ENCODE measurements at places on chromosomes 7 and 10.

DNA sequence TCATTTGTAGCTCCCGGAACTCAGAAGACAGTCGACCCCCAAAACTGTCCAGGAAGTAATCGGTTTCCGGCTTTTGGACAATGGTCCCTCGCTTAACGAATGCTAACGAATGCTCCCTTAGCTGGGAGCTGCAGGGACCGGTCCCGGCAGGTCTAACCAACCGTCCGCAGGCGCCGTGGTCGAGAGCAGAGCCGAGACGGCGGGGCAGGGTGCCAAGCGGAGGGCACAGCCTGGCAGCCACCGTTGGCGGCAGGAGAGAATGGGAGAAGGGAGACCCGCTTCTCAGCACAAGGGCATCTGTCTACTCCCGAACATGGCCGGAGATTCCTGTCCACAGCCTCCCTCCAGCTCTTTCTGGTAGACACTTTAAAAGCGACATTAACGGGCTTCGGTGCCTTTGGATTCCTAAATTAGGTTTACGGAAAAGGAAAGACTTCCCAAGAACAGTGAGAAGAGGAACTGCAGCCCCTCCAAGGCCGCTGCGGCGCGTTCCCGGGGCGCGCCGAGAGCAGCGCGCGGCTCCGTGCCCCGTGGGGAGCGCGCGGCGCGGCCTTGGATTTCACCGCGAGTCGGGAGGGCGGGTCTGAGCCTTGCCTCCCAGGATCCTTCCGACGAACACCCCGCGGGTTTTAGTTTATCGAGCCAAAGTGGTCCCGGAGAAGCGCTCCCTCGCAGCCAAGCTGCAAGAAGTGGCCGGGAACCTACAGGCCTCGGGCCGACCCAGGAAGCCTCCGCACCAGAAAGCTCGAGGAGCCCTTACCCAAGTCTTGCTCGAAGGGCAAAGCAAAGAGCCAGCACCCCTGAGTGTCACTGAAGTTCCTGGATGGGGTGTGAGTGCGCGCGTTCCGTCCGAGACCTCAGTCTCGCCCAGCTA lies 3.6 kb upstream of the TBX20 start:
- DNase-seq: no peak

DNA sequence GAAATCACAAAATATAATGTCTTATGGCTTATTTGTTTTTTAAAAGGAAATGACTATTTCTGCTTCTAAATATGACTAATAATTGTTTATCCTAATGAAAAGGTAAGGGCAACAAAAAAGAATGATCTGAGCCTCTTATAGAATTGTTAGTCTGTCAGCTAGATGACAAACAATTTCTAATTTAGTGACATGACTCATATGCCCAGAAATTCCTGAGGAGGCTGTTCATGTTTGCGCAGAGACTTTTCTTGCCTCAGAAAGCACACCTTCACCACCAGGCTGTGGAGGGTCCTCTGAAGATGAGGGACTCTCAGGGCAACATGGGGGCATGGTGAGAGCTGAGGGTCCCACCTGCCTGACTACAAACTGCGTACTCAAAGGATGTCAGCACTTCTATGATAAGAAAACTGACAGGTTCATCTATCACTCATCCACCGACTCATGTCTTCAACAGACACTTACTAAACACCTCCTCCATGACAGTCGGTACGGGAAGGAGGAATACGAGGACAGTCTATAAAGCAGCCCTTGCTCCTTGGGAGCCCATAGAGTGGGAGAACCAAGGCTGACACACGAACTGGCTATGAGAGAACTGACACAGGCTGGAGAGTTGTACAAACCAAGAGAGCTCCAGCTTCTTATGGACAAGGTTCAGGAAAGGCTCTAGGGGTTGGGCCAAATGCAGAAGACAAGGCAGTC lies 102.0 kb downstream of the PKD1L1 start:
- no peak for DNase-seq

DNA sequence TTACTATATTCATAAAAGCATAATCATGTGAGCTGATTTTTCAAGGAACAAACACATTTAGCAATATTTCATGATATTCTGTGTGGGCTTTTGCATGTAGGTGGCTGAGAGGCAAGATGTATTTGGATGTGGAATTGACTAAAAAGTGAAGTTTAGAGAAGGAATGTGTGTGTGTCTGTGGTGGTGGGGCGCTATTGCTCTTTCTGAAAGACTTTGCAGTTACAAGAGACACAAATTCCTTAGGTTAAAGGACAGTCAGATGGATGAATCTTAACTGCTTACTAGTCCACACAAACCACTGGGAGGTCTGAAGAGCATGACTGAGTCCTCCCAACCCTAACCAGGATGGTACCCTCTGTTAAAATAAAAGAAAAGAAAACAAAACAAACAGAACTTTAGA lies 200.1 kb downstream of the SDHAF3 start:
- DNase-seq: no peak

DNA sequence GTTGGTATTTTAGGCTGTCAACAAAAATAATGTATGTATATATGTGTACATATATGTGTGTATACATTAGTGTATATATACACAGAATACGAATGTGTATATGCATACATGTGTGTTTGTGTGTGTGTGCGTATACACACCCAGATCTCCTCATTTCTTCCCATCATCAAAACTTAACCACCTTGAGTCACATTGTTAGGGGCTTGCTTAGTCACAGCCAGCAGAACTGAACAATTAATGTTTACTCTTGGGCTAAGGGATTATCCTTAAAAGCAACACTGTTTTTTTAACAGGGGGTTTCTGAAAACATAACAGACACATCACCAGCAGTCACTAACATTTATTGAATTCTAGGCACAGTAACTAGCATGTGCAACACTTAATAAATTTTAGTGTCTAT lies 83.0 kb upstream of the ASAH2 start:
- DNase-seq: no peak

DNA sequence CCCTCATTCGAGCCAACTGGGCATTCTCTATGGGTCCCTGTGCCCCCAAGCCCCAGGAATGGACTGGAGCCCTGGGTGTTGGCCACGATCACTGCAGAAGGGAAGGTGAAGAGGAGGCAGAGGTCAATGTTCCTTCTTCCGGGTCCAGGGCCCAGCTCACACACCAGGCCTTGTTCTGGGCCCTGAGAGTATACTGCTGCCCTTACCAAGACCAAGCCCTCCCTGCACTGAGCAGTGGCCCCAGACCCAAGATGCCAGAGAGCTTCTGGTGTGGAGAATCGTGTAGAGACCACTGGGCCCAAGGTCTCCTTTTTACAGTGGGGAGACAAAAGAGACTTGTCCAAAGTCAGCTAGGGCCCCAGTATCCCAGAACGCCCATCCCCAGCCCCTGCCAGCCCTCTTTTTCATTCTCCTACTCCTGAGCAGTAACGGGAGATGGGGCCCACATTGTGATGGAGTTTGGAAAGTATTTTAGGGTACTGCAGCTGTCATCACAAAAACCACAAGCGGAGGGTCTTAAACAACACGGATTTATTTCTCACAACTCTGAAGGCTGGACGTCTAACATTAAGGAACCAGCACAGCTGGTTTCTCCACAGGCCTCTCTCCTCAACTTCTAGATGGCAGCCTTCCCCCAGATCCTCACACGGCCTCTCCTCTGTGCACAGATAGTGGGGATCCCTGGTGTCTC lies 79.4 kb downstream of the PDGFA start:
- DNase-seq: no peak

DNA sequence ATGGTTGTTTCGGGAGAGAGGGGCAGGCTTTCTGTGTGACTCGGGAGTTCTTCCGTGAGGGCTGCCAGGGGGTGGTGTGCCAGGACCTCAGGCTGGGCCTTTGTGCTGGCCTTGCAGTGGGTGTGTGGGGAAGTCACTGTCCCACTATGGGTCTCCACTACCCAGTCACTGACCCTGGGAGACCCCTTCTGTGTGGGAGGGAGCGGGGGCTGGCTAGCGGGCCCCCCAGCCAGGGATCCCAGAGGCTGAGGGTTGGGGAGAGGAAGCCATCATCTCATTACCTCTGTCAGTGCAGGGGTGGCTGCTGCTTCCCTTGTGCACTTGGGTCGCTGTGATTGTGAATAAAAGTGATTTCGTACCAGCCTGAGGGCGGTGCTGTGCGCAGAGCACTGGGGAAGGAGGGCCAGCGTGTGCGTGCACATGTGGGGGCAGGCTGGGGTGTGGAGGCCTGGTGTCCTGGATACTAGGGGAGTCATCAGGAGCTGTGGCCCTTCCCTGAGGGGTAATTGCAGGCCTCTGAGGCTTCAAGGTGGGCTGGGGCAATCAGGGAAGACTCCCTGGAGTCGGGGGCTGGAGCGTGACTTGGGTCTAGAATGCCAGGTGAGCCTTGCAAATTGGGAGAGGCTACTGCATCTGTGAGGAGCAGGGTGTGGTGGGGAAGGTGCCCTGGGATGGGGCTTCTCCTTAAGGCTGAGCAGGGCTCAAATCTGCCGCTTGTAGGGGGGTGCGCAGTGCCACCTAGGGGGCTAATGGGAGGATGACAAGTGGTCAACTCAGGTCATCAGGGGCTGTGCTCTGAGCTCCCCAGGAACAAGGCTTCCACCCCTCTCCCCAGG lies 98.9 kb downstream of the NEURL1 start:
- peak; percentile 29 for DNase-seq

DNA sequence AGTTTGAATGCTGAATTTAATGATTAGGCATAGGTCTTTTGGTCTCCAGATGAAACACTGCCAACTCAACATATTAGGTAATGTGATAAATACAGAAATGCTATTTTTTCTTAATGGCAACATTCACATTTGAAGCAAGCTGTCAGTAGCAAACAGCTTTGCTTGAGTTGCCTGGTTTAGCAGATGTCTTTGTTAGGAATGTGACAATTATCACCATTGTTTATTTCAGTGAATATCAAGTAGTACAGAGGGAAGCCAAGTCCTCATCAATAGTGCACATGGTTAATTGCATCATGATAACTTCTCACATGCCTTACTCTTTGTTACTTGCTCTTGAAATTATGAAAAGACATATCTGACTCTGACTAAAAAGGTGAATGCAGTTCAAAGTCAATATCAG lies 23.7 kb upstream of the SEPTIN7 start:
- DNase-seq: no peak

DNA sequence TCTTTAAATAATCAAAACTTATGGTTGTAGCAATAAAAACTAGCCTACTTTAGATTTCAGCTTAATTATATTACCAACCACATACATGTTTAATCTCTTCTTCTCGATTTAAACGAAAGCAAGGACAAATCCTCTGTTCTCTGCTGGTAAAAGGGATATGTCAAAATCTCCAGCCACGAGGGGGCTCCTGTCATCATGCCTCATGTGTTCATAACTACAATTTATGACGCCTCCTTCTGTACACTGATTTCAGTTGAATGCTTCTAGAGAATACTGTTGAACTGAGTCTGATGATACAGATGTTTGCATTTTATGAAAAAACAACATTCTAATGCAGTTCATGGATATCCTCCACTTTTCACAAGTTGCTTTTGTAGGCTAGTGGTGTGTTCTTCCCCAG lies 220.0 kb upstream of the DPP6 start:
- no peak for DNase-seq

GRCh38 chr7:36236073-36236472 lies 83.0 kb downstream of the EEPD1 start:
- DNase-seq: no peak

GRCh38 chr7:95105627-95106026 lies 198.2 kb downstream of the PPP1R9A start:
- no peak for DNase-seq

DNA sequence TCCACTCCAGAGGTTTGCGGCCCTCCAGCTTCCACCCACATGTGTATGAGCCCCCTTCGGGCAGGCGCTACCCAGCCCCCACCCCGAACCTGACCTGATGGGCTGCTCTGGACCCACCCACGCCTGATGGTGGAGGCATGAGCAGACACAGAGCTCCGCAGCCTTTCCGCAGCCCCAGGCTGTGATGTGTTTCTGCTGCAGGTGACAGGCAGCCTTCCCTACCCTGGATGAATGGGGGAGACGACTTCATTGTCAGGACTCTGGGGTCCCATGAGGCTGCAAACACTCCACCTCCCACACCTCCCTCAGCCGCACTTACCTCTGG lies 61.2 kb downstream of the OAT start:
- DNase-seq: no peak

DNA sequence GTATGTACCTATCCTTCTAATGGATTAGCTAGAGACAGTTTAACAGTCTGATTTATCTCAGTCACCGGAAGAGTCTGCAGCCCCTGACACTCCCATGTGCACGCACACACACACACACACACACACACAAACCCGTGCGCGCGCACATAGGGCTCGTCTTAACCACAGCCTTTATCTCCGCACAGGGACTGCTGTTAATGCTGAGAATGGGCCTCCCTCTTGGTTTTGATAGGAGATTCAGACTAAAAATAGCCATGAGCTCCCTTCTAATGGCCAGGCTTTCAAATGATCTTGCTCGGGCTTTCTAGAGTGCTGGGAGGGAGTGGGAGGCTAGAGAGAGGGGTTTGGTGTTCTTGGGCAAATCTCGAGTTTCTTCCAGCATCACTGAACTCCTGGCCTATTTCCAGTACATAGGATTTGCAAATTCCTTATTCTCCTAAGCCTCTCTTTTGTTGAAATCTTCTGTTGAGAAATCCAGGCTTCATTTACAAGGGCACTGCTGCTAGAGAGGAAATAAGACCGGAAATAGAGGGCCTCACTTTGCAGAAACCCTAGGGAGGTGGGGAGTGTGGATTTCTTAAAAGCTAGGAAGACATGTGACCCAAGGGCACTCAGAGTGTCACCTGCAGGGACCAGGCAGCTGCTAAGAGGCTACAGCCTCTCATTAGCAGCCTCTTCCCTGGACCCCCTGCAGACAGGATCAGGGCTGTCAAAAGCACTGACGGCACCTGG lies 2.4 kb downstream of the TMEM72 start:
- DNase-seq: no peak

GRCh38 chr7:85215098-85215497 lies 28.2 kb upstream of the SEMA3D start:
- no peak for DNase-seq

DNA sequence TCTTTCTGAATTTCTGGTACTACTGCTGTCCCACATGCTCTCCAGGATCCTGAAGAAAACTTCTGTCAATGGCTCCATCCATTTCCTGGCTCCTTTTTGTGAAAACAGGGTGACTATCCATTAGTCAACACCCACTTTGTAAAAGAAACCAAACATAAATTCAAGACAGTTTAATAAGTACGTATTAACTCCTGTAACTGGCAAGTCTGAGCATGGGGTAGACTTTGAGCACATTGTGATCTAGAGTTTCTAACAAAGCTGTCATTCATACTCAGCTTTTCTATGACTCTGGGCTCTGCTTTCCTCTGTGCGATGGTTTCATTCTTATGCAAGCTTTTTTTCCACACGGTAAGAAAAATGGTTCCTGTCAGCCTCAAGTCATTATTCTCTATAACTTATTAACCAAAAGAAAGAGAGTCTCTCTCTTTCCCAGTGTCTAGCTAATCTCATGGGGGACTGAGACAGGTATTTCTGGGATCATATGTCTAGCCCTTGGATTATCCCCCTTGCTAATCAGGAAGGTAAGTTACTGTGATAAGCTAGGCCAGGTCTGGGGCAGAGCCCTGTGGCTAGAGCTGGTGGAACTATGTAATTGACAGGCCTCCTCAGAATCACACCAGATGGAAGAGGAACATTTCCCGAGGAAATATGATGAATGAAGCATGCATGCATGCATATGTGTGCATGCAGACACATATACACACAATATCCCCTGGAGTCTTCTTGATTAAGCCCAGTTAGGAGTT lies 98.5 kb downstream of the GNAI1 start:
- DNase-seq: no peak

GRCh38 chr10:6741541-6741941 lies 161.5 kb upstream of the PRKCQ start:
- DNase-seq: no peak

GRCh38 chr10:49395741-49396665 lies at the start of gene DRGX:
DRGX (minus strand) TSS chr10:49396089; CDS start chr10:49395440, 649 bp downstream.
- no peak for DNase-seq

Data from activated B cell treated with CpG ODN at 0.5 μM for 24 hours (primary cell).